ENCODE measurements at places on chromosomes 3 and 15. TPM values are rescaled to one million over a fixed set of nuclear protein-coding genes. Genes with fewer than 3 reads are reported as not detected.

- DNase-seq, result no peak
Observed at GRCh38 chr3:187623285-187623814, 46.8 kb downstream of the SST start.

DNA sequence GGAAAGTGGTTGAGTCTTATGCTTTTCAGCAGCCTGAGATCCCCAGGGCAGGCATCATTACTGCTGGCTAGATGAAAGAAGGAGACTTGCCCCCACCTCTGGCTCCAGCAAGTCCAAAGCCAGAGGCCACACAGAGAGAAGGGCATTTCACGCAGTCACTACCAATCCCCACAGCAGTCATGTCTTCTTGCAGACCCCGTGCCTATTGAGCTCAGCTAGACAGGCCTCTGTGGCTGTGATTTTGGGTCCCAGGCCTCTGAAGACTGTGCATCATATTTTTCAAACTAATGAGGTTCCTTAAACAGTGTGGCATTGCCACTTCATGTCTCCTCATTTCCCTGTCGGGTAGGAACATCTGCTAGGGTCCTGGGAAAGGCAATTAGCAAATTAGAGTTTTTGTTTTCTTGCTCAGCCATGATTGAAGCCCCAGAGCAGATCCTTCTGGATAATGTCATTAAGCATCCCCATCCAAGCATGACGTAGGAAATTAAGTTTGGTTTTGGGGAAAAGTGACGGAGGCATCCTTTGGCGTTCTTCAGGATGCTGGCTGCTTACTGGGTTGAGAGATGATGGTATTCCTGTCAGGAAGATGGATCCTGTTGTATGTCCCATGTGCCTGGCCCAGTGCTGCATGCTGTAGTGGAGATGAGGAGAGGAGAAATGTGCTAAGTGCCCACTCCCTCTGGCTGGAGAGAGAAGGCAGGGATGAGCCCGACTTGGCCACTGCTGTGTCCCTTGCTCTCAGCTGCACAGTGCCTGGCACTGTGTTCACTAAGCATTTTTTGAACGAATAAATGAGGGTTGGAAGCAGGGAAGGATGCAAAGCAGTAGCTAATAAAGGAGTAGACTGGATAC is 7.0 kb downstream of the SPSB4 start:
- DNase-seq, result no peak

GRCh38 chr3:53142986-53143385 is 12.8 kb upstream of the RFT1 start:
- no peak for DNase-seq

GRCh38 chr15:69133862-69134519 is 26.4 kb upstream of the GLCE start:
- no peak for DNase-seq

CHDH gene
- 13.9 TPM for total RNA-seq

CCRL2 gene
- total RNA-seq, result 0.32 TPM

All from lower leg skin (tissue), 4 donors.